ENCODE measurements at places on chromosomes 1 and 21.

- DNase-seq, result no peak
Observed at GRCh38 chr1:154982341-154982740, 803 bp upstream of the FLAD1 start.

GRCh38 chr1:153630384-153630783, 2.1 kb downstream of the S100A1 start:
- no peak for DNase-seq

DNA sequence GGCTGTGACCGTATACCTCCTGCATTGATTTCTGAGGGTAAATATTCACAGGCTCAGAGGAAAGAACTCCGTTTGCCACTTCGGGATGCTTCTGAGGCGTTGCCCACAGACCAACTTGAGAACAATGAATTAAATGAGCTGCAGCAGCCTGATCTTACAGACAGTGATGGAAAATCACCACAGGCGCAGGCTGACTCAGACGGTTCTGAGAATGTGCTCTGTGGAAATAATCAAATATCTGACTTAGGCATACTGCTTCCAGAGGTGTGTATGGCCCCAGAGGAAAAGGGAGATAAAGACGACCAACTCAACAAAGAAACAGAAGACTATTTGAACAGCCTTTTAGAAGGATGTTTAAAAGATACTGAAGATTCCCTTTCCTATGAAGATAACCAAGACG, 76.7 kb upstream of the SCCPDH start:
- DNase-seq, result no peak

- DNase-seq, result no peak
Observed at GRCh38 chr1:169047074-169047473, 59.4 kb upstream of the ATP1B1 start.

- no peak for DNase-seq
Observed at GRCh38 chr1:151976858-151977257, 16.8 kb downstream of the S100A10 start.
